ENCODE measurements at places on chromosomes 4 and X.
A peak's percentile ranks its signal among the peaks of the same experiment; 100 is the strongest.

DNA sequence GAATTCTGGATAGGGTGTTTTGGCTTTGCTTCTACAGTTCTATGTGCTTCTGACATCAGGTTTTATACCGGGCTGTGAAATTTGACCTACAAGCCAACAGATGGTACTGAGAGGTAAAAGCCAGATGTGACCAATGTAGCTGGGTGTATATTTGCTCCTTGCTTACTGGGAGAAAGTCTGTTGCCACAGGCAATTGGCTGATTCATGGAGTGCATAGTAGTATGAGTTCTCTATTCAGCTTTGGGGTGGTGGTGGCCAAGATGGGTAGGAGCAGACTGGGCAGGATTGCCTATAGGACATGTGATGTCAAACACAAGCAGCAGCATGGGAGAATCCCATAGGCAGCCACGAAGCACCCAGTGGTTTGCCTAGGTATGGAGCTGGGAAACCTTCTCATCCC is 1827.0 kb downstream of the C4orf33 start:
- no peak for DNase-seq

DNA sequence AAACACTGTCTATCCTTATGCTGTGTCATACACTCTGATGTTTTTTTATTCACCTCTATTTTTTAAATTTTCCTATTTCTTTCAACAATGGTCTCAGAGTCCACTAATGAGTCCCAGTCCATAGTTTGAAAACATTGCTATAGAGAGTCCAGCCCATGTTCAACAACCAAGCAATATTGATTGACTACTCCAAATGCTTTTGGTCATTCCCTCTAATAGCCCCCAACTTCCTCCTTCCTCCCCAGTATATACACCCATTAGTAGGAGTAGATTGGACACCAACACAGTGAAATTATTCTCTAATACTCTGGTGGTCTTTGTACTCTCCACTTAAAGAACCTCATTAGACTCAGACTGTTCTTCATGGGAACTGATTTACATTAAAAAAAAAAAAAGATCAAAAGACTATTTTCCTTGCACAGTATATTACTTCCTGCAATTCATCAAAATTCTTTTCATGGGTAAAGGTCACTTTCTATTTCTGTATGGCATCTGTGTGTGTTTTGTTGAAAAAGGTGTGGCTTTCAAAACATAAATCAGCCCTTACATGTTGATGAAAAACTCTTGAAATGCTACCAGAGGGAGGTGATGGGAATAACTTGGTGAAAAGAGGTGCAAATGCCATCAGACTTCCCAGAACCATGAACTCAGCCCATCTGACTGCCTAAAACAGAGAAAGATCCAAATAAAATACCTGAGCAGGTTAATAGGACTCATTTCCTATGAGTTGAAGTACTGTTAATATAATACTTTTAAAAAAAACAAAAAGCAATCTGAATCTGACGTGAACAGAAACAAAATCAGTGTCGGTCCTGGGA is 250.3 kb upstream of the KLF3 start:
- DNase-seq, result no peak

DNA sequence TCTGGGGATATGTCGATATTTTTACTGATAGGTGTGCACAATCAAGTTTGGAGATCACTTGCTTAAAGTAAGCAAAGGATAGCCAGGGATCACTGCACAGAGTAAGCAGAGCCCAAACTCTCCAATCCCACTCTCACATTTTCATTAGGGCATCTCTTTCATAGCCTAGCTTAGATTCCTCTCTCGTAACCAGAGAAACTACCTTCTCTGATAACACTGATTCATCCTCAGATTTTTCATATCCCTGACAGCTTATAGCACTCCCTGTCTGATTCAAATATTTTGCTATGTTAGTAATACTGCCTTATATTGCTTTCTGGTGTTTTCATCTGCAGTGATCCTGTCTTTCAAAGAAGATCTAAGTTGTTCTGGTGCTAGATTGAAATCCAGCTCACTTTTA is 123.7 kb downstream of the CBLL2 start:
- no peak for DNase-seq

GRCh38 chr4:145939441-145939750 is 773 bp upstream of the ZNF827 start:
- no peak for DNase-seq

DNA sequence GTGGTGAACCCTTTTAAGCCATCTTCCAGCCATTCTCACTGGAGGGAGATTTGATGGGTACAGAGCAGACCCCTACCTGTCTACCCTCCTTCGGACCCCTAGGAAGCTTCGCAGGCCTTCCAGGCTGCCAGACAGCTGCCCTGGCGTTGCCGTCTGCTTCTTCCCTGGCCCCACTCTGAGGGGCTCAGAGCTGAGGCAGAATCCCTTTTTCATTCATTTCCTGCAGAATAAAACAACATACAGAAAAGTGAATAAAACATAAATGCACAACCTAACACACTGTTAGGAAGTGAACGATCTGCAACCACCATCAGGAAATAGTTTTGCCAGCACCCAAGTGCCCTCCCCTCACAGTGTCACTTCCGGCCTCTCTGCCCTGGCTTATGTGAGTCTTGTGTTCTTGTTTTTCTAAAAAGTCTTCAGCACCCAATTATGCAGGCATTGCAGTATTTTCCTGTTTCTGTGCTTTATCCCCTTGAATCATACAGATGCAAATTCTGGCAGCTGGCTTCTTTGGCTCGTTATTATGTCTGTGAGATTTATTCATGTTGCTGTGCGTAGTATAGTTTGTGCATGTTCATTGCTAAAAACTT is 5.6 kb upstream of the ADD1 start:
- peak; percentile 16 for DNase-seq

DNA sequence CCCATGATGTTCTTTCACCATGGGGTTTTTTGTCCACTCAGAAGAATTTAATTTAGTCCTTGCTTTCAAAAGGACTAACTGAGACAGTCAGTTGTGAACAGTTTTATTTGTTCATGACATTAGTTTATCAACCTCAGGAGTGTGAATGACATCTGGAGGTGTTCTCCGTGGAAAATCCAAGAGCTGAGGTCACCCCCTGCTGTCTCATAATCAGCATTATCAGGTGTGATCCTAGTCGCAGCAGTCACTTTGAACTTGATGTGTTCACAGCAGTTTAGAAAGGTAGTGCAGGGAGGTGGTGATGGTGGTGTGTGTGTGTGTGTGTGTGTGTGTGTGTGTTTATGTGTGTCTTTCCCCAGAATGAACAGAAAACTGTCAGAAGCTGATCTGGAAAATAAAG is 1760.8 kb upstream of the PCDH10 start:
- no peak for DNase-seq

- DNase-seq, result no peak
Measured at GRCh38 chrX:70481471-70482270, 37.0 kb downstream of the DLG3 start.

- no peak for DNase-seq
Measured at GRCh38 chr4:146096371-146096770, 79.1 kb upstream of the LSM6 start.

GRCh38 chr4:19806865-19807264 is 444.8 kb upstream of the SLIT2 start:
- DNase-seq, result no peak

DNA sequence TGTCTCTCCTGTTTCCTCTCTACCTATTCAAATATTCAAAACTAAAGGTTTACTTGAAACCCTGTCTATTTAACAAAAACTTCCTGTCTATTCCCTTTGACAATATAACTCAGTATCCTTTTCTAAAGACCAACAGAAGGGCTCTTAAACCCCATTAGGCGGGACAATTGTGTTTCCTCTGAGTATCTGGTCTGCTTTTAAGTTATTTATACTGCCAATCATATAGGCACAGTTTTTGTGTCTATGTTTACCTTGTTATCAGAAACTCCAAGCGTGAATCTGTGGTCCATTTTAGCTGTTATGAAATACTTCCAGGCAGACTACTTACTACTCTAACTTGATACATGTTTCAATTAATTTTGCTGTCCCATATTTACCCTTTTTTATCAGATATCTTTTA is 350.0 kb upstream of the CTSO start:
- DNase-seq, result no peak

DNA sequence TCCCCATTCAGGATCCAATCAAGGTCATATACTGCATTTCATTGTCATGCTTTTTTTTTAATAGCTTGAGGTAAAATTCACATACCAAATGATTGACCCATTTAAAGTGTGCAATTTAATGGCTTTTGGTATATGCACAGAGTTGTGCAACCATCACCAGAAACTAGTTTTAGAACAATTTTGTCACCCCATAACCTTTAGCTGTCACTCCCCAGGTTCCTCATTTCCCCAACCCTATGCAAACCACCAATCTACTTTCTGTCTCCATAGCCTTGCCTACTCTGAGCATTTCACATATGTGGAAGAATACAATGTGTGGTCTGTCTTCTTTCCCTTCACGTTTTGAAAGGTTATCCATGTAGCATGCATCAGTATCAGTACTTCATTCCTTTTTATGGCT is 1.4 kb upstream of the SMAD1 start:
- no peak for DNase-seq

DNA sequence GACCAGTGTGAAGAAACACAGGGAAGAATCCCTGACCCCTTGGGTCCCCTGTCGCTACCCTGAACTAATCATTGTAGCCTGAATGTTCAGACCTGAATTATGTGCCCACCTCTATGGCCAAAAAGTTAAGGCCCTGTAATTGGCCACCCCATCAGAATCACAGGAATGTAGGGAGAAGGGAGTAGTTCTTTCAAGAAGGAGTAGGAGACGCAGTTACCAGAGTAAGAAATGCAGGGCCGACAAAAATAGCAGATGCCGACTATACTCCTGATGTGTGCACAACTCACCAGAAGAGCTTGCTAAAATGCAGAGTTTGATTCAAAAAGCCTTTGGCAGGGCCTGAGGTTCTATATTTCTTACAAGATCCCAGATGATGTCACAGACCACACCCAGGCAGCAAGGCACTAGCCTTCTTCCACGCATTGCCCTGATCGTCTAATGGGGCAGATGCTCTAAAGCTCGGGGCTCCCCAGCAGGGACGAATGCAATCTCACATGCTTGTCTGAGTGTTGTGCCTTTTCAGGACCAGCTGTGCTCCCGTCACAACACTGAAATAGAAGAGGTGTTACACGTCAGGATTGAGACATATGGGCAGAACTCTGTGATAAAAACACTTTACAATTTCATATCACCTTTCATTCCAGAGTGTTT is 161.0 kb upstream of the FAM241A start:
- no peak for DNase-seq

DNA sequence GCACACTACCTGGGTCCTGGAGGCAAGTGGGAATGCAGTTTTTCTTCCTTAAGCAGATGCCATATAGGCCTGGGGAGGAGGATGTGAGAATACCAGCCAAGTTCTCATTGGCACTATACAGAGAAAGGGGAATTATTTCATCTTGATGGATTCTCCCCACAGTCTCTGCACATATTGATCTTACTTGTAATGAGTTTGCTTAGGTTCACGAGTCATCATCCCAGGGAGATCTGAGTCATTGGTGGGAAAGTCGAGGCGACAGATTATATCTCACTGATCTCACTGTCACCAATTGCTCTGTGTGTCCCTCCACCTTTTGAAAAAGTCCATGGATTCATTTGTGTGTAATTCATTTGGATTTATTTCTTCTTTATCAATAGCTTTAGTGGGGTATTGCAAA is 156.8 kb downstream of the AR start:
- no peak for DNase-seq
